ENCODE measurements at places on chromosomes 2 and 18.

DNA sequence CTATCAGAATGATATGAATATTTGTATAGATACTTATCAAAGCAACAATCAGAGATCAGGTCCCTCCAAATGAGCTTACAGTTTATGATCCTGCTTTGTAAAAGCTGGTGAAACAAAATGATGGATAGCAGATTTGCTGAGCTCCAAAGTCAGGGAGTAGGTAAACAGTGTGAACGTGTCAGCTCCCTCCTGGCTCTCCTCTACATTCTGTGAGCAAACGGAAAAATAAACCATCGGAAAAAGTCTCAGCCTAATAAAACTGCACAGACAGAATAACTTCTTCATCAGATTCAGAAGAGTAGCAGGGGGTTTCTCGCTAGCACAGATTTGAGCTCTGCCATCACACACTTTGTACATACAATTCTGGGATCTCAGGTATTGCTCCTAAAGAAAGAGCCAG, 51.3 kb downstream of the BCL11A start:
- no peak for DNase-seq

DNA sequence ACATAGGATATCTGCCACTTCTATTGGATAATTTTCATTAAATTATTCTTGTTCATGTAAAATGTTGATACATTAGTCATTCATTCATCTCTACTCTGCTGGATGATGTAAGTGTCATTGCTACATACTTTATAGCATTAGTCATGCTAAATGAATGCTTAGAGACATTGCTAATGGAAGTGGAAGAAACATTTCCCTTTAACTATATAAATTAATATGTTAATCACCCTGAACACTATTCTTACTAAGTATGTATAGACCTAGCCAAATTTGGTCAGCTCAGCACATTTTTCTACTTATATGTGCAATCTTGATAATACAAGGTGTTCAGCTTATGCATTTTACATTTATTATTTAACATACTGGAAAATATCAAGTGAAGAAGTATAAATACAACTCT, 160.2 kb downstream of the DPP4 start:
- DNase-seq = no peak

DNA sequence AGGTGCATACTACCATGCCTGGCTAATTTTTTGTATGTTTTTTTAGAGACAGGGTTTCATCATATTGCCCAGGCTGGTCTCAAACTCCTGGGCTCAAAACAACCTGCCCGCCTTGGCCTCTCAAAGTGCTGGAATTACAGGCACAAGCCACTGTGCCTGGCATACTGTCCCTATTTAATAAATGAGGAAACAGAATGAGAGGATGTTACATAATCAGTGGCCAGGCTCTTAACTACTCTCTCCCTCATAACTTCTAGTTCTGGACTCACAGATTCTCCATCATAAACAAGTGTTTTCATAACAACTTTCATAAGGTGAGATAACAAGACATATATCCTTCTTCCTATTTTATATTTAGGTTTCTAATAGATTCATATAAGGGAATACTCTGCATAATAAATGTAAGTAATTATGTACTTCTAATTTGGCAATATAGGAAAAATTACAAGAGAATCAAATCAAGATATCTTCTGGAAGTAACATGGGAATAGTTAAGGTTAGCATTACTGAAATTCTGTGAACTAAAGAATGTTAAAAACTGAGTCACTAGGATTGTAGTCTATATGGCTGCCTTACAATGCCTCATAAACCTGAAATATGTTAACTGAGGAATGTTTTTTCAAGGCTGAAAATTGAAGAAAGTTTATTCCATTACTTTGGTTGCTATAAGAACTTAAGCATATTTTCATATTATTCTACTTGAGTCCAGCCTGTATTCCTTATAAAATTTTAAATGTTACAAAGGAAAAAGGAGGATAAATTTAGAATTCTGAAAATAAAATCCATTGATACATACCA, 71.3 kb downstream of the SLC25A12 start:
- DNase-seq = no peak

DNA sequence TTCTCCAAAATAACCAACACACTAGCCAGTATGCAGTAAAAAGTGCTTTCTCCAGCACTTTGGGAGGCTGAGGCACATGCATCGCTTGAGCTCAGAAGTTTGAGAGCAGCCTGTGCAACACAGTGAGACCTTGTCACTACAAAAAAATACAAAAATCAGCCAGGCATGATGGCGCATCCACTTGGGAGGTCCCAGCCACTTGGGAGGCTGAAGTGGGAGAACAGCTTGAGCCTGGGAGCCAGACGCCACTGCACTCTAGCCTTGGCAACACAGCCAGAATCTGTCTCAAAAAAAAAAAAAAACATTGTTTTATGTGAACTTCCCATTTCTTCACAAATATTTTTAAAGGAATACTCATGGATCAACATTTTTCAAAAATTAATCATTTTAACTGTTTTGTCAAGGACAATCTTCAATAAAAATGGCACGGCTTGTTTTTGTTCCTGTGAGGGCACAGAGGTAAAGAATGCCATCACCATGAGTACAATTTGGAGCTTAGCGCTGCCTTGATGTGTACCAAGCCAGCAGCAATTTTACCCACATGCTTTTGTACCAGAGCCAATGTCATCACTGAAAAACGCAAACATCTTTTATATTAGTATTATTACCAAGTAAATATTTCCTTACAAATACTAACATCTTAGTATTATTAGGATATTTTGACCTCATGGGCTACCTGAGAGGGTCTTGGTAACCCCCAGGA, 26.7 kb downstream of the RAB1A start:
- DNase-seq = no peak

DNA sequence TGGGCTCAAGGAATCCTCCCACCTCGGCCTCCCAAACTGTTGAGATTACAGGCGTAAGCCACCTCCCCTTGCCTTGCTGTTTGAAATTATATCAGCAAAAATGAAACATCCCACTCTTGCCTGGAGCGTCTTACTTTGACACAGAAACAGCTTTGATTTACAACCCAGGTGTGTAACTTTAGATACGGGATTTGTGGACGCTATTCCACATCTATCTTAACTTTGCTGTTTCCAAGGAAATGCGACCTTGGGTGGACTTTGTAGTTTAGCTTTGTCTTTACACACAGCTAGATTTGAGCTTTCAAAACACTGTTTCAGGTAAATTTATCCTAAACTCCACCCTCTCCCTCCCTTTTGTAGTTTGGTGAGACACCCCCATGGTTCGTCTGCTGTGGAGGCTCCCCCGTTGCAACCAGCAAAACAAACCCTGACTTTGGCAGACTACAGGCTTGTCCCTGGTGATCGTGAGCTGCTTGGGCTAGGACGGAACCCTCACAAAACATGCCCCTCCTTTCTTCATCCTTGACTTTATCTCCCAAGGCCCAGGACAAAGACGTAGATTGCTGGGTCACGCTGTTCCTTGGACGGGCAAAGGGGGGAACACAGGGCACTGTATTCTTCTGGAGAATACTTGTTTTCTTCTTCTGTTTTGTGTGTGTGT, 5.5 kb upstream of the MSH6 start:
- DNase-seq = no peak

GRCh38 chr2:28411166-28411755, 18.6 kb downstream of the FOSL2 start:
- no peak for DNase-seq

GRCh38 chr2:112794841-112795240, 10.5 kb upstream of the IL1A start:
- DNase-seq = no peak

DNA sequence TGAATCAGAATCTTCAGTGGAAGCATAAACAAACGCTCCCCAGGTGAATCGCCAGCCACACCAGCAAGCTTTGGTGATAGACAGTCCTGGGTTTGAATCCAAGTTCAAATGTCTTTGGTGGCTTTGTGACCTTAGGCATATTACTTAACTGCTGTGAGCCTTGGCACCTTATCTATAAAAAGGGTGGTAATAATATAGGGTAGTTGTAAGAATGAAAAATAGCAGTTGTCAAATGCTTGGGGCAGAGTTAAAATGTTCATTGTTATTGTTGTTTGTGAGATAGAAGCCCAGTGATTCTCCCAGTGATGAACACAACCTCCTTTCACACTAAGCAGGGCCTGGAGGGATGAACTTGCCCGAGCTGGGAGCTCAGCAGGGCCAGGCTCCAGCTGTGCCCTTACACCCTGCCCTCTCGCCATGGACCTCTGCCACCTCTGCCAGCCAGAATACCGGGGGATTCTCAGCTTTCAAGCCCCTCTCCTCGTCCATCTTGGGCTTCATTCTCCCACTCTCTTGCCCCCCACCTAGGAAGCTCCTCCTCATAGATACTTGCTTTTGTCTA, 6.1 kb upstream of the TMBIM1 start:
- no peak for DNase-seq

GRCh38 chr2:172083628-172084394, 1.5 kb upstream of the DLX1 start:
- no peak for DNase-seq

Data from stimulated activated CD4-positive, alpha-beta T cell treated with anti-CD3 and anti-CD28 coated beads, TNF-alpha, amount 100 ng/mL, for 24 hours (primary cell).